ENCODE measurements at places on chromosomes 7 and 10. TPM values are rescaled to one million over a fixed set of nuclear protein-coding genes. Genes with fewer than 3 reads are reported as not detected.

NUDT13 gene
- 1.7 TPM for total RNA-seq

CARD11 gene
- total RNA-seq = 2.2 TPM

AGMO gene
- total RNA-seq = not detected

ZNF736 gene
- 25.8 TPM for total RNA-seq

GTF2IRD1 gene
- 21.0 TPM for total RNA-seq

ATG9B gene
- 0.94 TPM for total RNA-seq

VPS37D gene
- total RNA-seq = 3.7 TPM

SNX10 gene
- 13.0 TPM for total RNA-seq

DNA sequence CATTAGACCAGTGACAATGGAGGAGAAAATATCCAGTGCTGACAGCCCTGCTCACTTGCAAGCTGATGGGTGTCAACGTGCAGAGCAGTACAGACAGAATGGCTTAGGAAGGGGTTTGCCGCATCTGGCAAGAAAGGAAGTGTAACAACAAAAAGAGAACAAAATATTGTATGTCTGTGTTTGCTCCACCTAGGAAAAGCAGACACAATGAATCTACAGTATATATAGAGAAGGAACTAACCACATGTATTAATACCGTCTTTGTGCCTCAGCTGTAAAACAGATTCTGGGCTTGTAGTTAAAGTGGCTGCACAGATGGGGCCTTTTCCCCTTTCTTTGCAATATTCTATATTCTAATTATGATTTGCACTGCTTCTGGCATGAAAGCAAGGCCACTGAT lies 281.1 kb upstream of the MEOX2 start:
- DNase-seq = no peak

- DNase-seq = peak; percentile 54
These were observed 2.0 kb downstream of the ANLN start for GRCh38 chr7:36391436-36392198.

GRCh38 chr7:77879272-77879671 lies 80.7 kb downstream of the PHTF2 start:
- DNase-seq = no peak

- peak; percentile 24 for DNase-seq
These were observed 93.3 kb downstream of the HYCC1 start for GRCh38 chr7:22920672-22921071.

DNA sequence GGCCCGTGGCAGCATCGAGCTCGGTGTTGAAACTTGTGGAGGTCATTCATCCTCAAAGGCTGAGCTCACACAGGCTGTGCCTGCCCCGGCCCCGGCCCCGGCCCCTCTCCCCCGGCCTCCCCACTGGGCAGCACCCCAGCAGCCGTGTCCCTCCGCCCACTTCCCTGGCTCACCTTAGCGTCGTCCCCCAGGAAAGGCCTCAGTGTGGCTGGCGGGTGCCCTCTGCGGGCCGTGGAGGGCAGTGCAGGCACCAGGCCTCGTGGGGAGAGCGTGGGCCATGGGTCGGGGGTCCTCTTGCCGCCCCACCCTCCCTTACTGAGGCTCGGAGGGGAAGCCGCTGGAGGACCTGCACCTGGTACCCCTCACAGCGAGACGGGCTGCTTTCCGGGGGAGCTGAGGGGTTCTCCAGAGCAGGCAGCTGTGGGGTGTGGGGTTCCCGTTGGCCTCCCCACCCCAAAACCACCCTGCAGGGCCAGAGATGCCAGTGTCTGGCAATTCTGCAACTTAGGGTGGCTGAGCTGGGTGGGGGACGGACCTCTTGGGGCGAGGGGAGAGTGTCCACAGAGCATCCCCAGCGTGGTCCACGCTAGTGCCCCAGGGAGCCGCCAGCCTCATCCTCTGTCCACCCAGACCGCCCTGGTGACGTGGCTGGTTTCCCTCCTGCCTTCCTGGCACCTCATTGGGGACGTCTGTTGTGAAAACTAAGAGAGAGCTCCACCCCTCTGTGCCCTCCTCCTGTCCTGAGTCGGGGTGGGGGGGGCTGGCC lies 44.2 kb upstream of the DPYSL4 start:
- DNase-seq = peak; percentile 8

GRCh38 chr7:69603937-69604494 lies 5.7 kb downstream of the AUTS2 start:
- no peak for DNase-seq

GRCh38 chr7:101691822-101692384 lies 62.8 kb upstream of the MYL10 start:
- DNase-seq = no peak

Measured in mammary epithelial cell (primary cell).